ENCODE measurements at places on chromosomes 2 and 18.
A peak's percentile ranks its signal among the peaks of the same experiment; 100 is the strongest.

GRCh38 chr2:28589746-28590463 lies 94.0 kb downstream of the PLB1 start:
- DNase-seq = no peak

DNA sequence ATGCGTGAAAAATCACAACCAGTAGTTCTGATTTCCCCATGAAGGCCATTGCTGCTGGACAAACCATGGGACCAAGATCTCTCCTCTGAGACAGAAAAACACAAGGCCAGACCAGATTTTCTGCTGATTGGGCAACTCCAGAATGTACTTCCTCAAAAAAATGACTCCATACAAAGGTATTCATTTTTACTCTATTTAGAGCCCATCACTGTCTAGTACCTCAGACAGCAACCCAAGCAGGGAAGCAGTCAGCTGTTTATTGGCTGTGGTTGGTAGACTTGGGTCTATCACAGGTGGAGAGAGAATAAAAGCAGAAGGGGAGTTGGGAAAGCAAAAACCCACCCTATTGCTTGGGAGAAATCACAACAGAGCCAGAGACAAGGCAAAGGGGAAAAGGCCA lies 219.9 kb downstream of the PIK3C3 start:
- DNase-seq = peak; percentile 31

- no peak for DNase-seq
Observed at GRCh38 chr2:135320465-135321355, 210.3 kb downstream of the ZRANB3 start.

GRCh38 chr18:70295192-70296188 lies 6.6 kb downstream of the SOCS6 start:
- peak; percentile 9 for DNase-seq

DNA sequence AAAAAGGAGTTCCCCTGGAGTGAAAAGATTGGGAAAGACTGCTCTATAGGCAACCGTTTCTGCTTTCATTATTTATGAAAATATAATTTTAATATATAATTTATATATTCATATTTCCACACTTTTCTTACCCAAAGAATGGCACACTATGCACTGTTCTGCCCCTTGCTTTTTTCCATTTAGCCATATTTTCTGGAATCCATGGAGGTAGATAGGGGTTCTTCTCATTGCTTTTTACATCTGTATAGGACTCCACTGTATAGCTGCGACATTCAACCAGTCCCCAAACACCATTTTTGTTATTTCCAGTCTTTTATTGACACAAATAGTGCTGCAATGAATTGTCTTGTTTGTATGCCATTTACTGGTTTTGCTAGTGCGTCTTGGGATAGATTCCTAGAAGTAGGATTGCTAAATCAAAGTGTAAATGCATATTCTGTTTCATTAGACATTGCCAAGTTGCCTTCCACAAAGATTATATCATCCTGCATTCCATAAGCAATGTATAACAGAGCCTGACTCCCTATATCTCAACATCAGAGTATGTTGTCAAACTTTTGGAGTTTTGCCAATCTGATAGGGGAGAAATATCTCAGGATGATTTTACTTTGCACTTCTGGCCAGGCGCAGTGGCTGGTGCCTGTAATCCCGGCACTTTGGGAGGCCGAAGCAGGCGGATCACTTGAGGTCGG lies 26.6 kb upstream of the TCF7L1 start:
- peak; percentile 92 for DNase-seq

DNA sequence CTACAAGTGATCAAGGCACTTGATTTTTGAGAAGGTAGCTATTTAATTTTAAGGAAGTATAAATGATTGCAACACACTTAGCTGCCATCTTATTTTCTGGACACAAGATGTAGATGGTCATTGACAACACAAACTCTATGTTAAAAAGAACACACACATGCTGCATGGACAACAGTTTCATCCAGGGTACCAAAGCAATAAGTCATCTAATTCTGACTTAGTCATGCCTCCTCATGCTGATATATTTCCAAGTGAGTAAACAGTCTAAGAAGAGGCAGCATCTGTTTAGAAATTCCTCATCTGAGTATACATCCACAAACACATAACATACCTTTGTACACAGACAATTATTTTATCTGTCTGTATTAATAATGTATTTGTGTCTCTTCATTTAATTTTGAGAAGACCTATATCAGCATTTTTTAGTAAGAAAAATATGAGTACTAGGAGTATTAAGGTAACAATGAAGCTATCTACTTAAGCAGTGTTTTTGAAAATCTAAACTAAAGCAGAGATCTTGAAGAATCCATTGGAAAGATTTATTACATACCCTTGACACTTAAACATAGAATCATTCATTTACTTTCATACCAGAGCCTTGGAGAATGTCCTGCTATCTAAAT lies 84.9 kb downstream of the SCN1A start:
- peak; percentile 3 for DNase-seq

DNA sequence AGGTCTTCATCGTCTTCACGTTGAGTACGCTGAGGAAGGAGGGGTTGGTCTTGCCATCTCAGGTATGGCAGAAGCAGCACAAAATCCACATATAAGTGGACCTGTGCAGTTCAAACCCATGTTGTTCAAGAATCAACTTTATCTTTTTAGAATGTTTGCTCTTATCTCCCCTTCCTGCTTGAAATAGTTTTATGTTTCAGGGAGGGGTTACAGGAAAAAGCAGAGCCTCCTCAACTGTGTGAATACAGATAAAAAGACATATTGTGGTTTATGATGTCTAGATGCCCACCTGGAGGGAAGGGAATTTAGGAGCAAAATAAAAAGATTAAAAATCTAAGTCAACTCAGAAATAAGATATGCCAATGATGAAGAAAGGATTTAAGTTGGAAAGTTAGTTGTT lies 75.9 kb downstream of the VRK2 start:
- DNase-seq = no peak

Measured in fibroblast of skin of right biceps (primary cell).